Thymus (tissue), 14 donors: ENCODE measurements at places on chromosomes 5 and 9.

- DNase-seq = no peak
These were observed 810.2 kb downstream of the EFNA5 start for GRCh38 chr5:106860398-106861044.

GRCh38 chr5:1749346-1750124, 50.1 kb downstream of the MRPL36 start:
- no peak for DNase-seq

GRCh38 chr5:177475563-177476427, 2.4 kb upstream of the DBN1 start:
- DNase-seq = no peak

DNA sequence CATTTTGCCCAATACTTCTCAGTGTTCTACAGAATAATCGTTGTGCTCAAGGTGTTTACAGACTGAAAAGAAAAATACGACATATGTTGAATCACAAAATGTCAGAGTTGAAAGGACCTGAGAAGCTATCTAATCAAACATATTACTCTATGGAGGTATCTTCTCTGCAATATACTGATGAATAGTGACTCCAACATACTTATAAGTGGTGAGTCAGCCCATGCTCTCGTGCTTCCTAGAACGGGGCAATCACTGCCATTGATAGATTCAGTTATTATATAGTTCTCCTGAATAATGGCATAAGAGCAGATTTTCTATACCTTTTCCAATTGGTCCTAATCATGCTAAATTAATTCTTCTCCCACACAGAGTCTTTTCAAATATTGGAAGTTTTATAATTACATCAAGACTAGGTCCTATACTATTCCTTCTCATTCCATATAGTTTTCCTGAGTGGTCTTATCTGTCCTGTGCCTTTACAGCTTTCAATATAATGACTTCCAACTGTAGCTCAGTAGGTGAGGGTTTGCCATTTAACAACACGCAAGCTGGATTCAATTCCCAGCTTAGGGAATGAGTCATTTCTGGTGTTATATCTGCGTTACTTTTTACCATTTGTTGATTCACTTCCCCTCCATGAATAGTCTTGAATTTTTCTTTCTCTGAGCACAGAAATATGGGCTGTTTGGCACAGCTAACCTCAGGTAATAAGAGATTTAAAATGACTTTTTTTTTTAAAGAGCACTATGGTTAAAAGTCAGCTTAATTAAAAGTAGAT, 81.1 kb downstream of the PLK2 start:
- DNase-seq = no peak

DNA sequence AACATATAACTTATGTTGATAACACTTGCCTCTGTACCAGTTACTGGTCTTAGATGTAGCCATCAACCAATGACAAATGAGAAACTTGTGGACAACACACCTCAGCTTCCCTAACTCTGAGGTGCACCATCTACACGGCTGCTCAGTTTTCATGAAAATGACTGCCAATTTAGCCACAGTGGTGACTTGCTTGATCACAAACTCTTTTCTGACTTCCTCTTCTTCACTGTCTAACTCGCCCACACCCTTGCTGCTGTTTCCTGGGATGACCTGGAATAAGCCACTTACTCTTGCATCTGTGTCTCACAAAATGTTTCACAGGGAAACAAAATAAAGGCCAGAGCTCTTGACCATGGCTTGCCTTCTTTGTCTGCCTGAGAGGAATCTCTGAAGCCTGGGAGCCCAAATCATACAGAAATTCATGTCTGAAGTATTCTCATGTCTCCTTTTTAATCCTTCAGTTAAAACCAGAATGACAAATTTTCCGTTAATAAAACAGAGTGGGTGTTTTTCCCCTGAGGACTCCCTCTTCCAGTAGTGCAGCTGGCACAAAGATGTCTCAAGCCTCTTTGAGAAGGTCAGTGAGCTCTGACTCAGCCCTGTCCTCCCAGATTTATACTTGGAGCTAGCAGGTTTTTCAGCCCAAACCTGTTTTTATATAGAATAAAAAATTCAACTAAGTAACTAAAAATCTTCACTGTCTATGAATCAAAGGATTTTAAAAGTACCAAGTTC, 126.5 kb upstream of the PAM start:
- no peak for DNase-seq

- DNase-seq = no peak
These were observed 16.1 kb downstream of the CACNA1B start for GRCh38 chr9:137893670-137894069.

- no peak for DNase-seq
These were observed 57.3 kb downstream of the MED10 start for GRCh38 chr5:6321078-6321477.

GRCh38 chr5:115892021-115892420, 50.3 kb downstream of the AP3S1 start:
- DNase-seq = no peak

DNA sequence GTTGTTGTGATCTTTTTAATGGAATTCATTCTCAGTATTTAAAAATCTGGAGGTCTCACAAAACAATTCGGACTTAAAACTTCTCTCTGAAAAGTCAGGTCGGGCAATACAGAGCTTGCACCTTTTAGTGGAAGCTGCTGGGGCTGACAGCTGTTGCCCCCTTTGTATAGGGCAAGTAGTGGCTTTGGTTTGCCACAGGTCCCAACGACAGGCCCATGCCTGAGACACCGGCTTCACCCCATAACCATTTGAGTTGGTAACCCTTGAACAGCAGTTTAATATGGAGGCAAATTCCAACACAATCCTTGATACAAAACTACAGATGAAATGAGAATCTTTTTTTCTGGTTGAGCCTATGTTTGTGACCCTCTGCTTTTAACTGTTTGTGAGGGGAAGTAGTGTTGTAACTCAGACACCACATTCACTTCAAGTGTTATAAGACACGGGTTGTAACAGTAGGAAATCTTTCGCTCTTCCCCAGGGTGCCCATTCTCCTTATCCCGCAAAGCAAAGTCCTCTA, 752 bp upstream of the GLRX start:
- DNase-seq = no peak

DNA sequence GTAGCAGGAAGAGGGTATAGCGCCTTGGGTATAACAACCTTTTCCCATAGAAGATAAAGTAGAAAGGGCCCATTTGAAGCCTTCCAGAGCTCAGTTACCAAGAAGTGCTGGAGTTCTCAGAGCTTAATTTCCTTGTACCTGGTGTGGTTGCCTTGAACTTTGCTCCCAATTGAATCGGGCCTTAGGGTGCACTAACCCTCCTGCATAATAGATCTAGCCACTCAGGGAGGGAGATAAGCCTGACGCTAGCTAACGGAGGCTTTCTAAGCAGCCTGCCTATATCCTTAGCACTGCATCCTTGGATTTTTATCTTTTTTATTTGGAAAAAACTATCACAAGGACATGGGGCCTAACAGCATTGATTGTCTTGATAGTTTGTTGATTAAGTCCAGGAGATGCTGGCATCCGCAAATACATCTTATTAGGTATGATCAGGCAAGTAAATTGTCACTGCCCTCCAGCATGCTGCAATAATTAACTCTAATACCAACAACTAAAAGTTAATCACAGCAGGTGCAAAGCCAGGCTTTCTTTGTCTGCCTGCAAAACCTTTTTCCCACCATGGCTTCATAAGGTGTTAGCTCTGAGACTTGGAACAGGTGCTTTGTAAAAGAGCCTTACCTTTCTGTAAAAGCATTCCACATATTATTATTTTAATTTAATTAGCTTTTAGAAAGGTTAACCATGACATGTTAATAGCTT, 199.4 kb downstream of the SREK1 start:
- DNase-seq = no peak

DNA sequence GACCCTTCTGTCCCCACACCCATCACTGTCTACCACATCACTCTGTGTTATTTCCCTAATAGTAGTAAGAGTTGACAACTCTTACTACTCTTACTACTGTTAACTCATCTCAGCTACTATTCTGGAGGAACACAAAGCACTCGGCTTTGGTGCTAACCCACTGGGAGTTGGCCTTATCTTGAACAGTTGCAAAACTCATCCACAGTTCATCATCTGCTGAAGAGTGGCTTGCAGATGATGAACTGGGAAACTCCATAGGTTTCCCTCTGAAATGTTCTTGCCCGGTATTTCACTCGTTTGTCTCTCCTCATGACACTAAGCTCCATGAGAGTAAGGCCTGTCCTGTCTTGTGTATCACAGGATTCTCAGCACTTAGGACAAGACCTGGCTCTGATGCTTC, 221.4 kb downstream of the NR3C1 start:
- DNase-seq = no peak

DNA sequence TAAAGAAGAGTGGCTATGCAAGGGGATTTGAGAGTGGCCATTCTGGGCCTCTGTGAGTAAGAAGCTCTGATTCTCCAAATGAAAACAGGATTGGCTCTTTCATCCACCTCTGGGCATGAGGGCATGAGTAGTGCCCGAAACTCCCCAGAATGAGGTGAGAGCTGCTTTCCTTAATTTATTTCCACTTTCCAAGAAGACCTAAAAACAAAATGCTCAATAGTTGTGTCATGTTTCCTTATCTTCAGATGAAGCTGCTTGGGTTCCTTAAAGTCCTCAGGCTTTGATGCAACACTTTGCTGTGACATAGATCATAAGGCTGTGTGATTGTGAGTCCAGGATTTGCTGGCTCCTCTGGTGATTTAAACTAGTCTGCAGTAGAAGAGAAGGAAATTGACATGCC, 3.1 kb upstream of the ZCCHC10 start:
- no peak for DNase-seq

DNA sequence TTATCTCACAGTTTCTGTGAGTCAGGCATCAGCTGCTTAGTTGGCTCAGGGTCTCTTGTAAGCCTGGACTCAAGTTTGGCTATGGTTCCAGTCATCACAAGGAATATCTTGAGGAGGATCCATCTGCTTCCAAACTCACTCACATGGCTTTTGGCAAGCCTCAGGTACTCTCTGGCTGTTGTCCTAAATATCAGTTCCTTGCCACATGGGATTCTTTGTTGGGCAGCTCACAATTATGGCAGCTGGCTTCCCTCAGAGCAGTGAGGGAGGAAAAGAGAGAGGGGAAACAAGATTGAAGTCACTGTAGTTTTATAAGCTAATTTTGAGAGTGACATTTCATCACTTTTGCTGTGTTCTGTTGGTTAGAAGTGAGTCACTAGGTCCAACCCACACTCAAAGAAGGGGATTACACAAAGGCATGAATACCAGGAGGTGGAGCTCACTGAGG, 144.5 kb downstream of the GCNT1 start:
- DNase-seq = no peak

- no peak for DNase-seq
These were observed 248.0 kb downstream of the DRD1 start for GRCh38 chr5:175195698-175196656.

DNA sequence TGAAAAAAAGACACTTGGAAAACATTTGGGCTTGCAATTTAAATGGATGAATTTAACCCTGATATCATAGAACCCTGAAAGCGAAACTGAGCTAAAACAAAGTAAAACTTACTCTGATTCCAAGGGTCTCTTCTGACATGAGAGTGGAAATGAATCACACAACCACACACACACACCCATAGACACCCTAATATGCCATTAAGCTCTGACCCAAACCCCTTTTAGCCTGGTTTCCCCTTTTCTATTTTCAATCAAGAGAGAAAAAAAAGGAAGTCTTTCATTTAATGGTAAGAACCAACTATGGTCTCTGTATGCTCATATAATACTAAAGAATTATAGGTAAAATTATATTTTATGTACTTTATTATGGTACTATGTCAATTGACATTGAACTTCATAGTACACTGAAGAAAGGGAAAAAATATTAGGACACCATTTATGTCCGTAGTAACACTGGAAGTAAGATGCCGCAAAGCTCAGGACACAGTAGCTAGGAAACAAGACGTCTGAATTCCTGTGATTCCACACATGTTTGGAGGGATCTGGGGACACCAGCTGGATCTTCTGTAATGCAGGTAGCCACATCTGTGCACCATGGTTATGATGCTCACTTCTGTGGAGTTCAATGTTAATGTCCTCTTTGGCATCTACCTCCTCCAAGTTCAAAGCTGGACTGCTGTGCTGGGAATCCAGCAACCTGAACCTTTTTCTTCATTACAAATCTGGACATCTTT, 95.8 kb downstream of the PCSK1 start:
- DNase-seq = no peak

DNA sequence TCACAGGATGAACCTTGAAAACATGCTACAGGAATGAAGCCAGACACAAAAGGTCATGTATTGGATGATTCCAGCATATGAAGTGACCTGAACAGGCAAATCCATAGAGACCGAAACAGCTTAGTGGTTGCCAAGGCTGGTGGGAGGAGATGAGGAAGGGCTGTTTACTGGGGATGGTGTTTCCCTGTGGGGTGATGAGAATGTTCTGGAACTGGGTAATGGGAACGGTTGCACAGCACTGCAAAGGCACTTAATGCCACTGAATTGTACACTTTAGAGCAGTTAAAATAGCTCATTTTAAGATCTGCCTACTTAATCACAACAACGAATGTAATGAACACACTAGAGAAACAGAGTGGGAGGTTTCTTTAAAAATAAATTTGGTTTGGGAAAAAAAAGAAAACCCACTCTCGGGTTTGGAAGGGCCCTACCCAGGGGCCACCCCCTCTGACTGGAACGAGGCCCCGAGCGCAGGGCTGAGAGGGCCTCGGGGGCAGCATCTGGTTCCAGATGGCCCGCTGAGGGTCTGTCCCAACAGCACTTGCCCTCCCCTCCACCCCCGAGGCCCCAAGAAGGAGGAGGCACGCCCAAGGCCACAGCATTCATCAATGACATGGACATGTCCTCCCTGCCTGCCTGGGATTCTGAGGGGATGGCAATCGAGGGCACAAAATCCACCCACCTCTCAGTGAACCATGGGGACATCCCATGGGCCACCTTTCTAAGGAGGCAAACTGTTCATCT, 31.7 kb downstream of the SARDH start:
- DNase-seq = no peak

DNA sequence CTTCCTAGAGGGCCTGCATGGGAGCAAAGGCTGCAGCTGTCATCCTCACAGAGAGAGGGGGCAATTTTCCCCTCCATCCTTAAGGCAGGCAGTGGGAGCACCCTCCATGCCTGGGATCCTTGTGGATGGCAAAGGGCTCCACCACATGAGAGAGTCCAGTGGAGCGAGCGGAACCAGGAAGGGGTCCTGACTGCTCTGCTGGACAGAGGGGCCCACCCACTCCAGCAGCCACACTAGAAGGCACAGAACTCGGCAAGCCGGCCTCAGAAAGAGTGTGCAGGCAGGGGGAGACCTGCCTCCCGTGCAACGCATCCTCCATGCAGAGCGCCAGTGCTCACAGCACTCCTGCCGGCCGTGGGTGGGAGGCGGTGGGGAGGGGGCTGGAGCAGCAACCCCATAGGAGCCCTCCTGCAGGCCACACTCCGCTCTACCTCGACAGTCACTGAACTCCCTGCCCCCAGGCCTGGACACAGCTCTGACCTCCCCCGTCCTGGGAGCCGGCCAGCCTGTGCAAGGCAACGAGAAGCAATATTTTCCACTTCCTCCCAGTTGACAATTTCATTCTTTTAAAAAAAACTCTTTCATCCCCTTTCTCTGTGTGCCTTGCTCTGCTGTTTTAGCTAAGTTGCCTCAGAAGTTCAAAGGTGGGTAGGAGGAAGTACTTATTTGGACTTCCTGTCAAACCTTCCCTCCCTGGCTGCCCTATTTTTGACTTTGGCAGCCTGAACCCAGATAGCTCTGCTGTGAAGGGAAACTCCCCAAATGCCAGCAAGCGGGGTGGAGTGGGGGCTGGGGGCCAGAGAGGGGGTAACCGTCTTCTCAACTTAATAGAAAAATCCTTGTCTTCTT, 5.3 kb upstream of the LCP2 start:
- DNase-seq = peak; percentile 91
